ENCODE measurements at places on chromosomes 12 and 14. TPM values are rescaled to one million over a fixed set of nuclear protein-coding genes. Genes with fewer than 3 reads are reported as not detected.

RAB15 gene
- 4.6 TPM for total RNA-seq

DNA sequence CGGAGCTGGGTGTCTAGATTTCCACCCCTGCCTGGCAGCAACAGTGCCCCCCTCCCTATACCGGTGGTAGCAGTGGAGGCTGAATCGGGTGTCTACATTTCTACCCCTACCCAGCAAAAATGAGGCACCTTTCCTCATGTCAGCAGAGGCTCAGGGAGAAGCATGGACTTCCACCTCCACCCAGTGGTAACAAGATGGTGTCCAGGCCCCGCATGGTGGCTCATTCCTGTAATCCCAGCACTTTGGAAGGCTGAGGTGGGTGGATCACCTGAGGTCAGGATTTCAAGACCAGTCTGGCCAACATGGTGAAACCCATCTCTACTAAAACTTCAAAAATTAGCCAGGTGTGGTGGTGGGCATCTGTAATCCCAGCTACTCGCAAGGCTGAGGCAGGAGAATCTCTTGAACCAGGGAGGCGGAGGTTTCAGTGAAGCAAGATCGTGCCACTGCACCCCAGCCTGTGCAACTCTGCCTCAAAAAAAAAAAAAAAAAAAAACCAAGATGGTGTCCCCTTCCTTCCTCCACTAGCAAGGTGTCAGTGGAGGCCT lies 35.5 kb upstream of the OR5AU1 start:
- no peaks in the 10 kb centered on the region for H3K4me1 ChIP-seq
- no peaks in the 10 kb centered on the region for H3K36me3 ChIP-seq
- no peak overlapping the region for H3K4me3 ChIP-seq
- no peaks in the 10 kb centered on the region for H3K27me3 ChIP-seq

CISTR gene
- not detected for total RNA-seq

- no peak overlapping the region for H3K4me3 ChIP-seq
- no peak overlapping the region for H3K27ac ChIP-seq
- no peaks in the 10 kb centered on the region for H3K27me3 ChIP-seq
- H3K4me1 ChIP-seq: no peaks in the 10 kb centered on the region
Observed at GRCh38 chr12:132441871-132442863, 47.8 kb upstream of the FBRSL1 start.

GRCh38 chr14:94682061-94682516 lies 69.9 kb downstream of the SERPINA3 start:
- no peaks in the 10 kb centered on the region for H3K4me1 ChIP-seq
- H3K4me3 ChIP-seq: no peak overlapping the region
- H3K27me3 ChIP-seq: no peaks in the 10 kb centered on the region
- no peak overlapping the region for H3K27ac ChIP-seq
- DNase-seq: no peak
- no peaks in the 10 kb centered on the region for H3K36me3 ChIP-seq

- no peak overlapping the region for H3K4me3 ChIP-seq
- H3K27me3 ChIP-seq: no peaks in the 10 kb centered on the region
- H3K36me3 ChIP-seq: no peaks in the 10 kb centered on the region
- no peaks in the 10 kb centered on the region for H3K4me1 ChIP-seq
Observed at GRCh38 chr14:58912287-58912686, 274.5 kb downstream of the DACT1 start.

DNA sequence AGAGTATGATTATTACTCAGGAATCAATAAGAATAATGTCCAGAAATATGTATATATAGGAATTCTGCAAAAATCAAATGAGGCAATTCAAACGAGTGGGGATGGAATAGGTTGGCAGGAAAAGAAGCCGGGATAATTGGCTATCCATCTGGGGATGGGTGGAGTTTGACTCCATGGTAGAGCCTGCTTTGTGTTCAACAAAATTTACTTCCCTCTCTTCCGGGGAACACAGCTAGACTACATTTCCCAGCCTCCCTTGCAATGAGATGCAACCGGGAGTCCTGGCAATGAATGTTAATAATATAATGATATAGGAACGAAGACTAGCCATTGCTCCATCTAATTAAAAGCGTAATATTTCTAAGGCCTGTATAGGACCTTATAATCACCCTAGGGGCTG lies 146.6 kb downstream of the EFCAB11 start:
- H3K4me1 ChIP-seq: no peaks in the 10 kb centered on the region
- no peak overlapping the region for H3K27ac ChIP-seq
- H3K36me3 ChIP-seq: no peaks in the 10 kb centered on the region

- H3K4me3 ChIP-seq: no peak overlapping the region
- no peaks in the 10 kb centered on the region for H3K4me1 ChIP-seq
- no peaks in the 10 kb centered on the region for H3K27me3 ChIP-seq
- no peak overlapping the region for H3K27ac ChIP-seq
- DNase-seq: no peak
Observed at GRCh38 chr12:83018088-83018487, 331.4 kb downstream of the TMTC2 start.

GRCh38 chr12:84994426-84994825 lies 41.7 kb downstream of the TSPAN19 start:
- no peak for DNase-seq
- no peaks in the 10 kb centered on the region for H3K4me1 ChIP-seq
- no peaks in the 10 kb centered on the region for H3K36me3 ChIP-seq

B4GALNT1 gene
- not detected for total RNA-seq

PLEK2 gene
- total RNA-seq: 6.4 TPM

Data from pancreas (tissue), 10 donors.